ENCODE measurements at places on chromosomes 1 and 21. TPM values are rescaled to one million over a fixed set of nuclear protein-coding genes. Genes with fewer than 3 reads are reported as not detected.

DNA sequence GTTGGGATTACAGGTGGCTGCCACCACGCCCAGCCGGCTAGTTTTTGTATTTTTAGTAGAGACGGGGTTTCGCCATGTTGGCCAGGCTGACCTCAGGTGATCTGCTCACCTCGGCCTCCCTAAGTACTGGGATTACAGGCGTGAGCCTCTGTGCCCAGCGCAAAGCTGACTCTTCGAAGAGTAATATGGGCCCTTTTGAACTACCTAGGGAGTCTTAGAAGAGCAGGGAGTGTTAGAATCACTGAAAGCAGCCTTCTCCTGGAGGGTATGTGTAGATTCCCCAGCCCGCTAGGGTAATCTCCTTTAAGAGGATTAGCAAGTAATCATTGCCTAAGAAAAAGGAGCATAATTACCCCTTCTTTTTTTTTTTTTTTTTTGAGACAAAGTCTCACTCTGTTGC lies 6.5 kb upstream of the MAST2 start:
- H3K27me3 ChIP-seq: no peaks in the 10 kb centered on the region
- no peak for DNase-seq
- no peak overlapping the region for H3K27ac ChIP-seq
- no peak overlapping the region for H3K4me3 ChIP-seq
- no peaks in the 10 kb centered on the region for H3K4me1 ChIP-seq

- H3K27ac ChIP-seq: peak overlapping the region; percentile 8
- H3K27me3 ChIP-seq: no peaks in the 10 kb centered on the region
- H3K36me3 ChIP-seq: no peaks in the 10 kb centered on the region
These were observed 216.9 kb upstream of the SAMSN1 start for GRCh38 chr21:14762734-14763694.

GRCh38 chr1:1347663-1348419 lies 1.4 kb downstream of the DVL1 start:
- DNase-seq: peak; percentile 64
- H3K4me1 ChIP-seq: peaks cover 52% of the 10 kb centered on the region
- H3K27ac ChIP-seq: peak overlapping the region; percentile 75
- H3K36me3 ChIP-seq: peaks cover 8% of the 10 kb centered on the region

- no peaks in the 10 kb centered on the region for H3K4me1 ChIP-seq
- H3K27ac ChIP-seq: no peak overlapping the region
- DNase-seq: no peak
- H3K27me3 ChIP-seq: peaks cover 2% of the 10 kb centered on the region
- no peak overlapping the region for H3K4me3 ChIP-seq
These were observed 3.7 kb upstream of the PADI4 start for GRCh38 chr1:17304151-17304825.

DNA sequence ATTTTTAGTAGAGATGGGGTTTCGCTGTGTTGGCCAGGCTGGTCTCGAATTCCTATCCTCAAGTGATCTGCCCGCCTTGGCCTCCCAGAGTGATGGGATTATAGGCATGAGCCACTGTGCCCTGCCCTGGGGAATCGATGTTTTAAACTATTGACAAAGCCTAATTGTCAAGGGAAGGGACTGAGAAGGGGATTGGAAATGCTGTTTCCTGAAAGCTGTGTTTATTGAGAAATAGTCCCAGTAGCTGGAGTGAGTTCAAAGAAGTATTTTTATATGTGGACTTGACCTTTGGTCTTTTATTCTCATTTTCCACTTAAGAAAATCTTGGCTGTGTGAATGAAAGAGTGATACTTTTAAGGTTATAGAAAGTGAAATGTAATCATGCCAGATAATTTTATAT lies 47.5 kb downstream of the KIF1B start:
- no peak overlapping the region for H3K4me3 ChIP-seq
- DNase-seq: peak; percentile 41
- no peaks in the 10 kb centered on the region for H3K27me3 ChIP-seq
- H3K36me3 ChIP-seq: peaks cover 14% of the 10 kb centered on the region
- H3K27ac ChIP-seq: no peak overlapping the region
- H3K4me1 ChIP-seq: peaks cover 3% of the 10 kb centered on the region

- H3K27me3 ChIP-seq: no peaks in the 10 kb centered on the region
- H3K4me1 ChIP-seq: no peaks in the 10 kb centered on the region
- peaks cover 5% of the 10 kb centered on the region for H3K36me3 ChIP-seq
- H3K4me3 ChIP-seq: no peak overlapping the region
These were observed 299.9 kb downstream of the TM2D1 start for GRCh38 chr1:61425040-61425439.

GRCh38 chr1:213067352-213067751 lies 16.3 kb downstream of the RPS6KC1 start:
- no peaks in the 10 kb centered on the region for H3K4me1 ChIP-seq
- no peak overlapping the region for H3K4me3 ChIP-seq
- H3K27me3 ChIP-seq: no peaks in the 10 kb centered on the region
- no peak overlapping the region for H3K27ac ChIP-seq

GRCh38 chr1:9182784-9183257 lies 51.8 kb upstream of the H6PD start:
- no peaks in the 10 kb centered on the region for H3K36me3 ChIP-seq
- DNase-seq: peak; percentile 30
- H3K4me3 ChIP-seq: peak overlapping the region; percentile 43

DNA sequence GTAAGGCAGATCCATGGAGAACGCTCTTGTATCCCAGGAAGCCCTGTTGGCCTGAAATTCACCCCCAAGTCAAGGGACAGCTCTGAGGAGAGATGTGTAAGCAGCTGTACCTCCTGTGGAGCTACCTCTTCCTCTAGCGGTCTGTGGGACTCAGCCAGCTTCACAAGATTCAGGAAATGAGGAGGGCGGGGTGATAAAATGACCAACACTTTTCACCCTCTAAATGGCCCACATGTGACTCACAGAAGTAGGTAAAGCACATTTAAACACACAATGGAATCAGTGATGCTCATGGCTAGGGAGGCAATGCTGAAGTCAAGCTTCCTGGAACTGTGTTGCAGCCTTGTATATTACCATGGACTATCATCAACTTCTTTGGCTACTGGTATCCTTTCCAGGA lies at the start of gene SH2D1B:
SH2D1B (minus strand) TSS at position 135 of the 400 bp plus-strand sequence; CDS start at position 15, 120 bp downstream.
- no peaks in the 10 kb centered on the region for H3K4me1 ChIP-seq
- H3K4me3 ChIP-seq: no peak within 1 kb of the TSS
- DNase-seq: no peak
- no peak within 1 kb of the TSS for H3K27ac ChIP-seq
- H3K36me3 ChIP-seq: no peaks in the 10 kb centered on the region

GRCh38 chr1:16443975-16444770 lies 3.6 kb downstream of the NECAP2 start:
- H3K4me1 ChIP-seq: no peaks in the 10 kb centered on the region
- no peak overlapping the region for H3K4me3 ChIP-seq
- peaks cover 54% of the 10 kb centered on the region for H3K36me3 ChIP-seq
- no peaks in the 10 kb centered on the region for H3K27me3 ChIP-seq

DNA sequence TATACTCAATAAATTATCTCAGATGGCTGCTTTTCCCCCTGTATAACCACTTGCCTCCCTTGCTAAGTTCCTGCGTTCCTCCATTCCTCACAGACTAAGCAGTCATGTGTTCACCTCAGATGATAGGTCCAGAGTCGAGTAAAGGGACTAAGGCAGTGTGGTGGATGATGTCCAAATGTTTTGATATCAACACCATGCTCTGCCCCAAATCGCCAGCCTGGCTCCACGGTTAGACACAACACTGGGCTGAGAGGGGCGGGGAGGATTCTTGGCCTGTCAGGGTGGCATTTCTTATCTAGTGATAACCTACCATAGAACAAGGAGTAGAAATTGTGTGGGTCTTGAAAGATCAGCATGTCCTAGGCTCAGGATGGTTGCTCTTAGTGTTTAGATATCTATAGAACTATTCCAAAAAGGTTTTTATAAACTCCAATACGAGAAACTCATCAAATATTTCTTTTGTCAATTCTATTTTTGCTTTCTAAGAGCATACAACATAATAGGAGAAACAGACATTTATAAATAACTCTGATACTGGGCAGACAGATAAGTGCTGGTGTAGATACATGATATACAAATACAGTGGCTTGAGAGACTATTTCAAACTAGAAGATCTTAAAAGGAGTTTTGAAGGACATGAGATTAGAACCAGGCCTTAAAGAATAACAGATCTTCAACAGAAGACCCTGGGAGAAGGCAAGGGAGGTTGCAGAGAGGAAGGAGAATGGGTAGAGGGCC lies 21.5 kb downstream of the GJA5 start:
- no peak overlapping the region for H3K4me3 ChIP-seq
- no peak overlapping the region for H3K27ac ChIP-seq
- no peaks in the 10 kb centered on the region for H3K36me3 ChIP-seq
- DNase-seq: no peak
- H3K4me1 ChIP-seq: peaks cover 3% of the 10 kb centered on the region
- no peaks in the 10 kb centered on the region for H3K27me3 ChIP-seq

- no peaks in the 10 kb centered on the region for H3K27me3 ChIP-seq
- H3K36me3 ChIP-seq: peaks cover 19% of the 10 kb centered on the region
- no peaks in the 10 kb centered on the region for H3K4me1 ChIP-seq
- no peak for DNase-seq
- no peak overlapping the region for H3K4me3 ChIP-seq
These were observed 12.2 kb upstream of the FAM167B start for GRCh38 chr1:32234792-32235191.

- no peak overlapping the region for H3K4me3 ChIP-seq
- no peak for DNase-seq
- no peak overlapping the region for H3K27ac ChIP-seq
- no peaks in the 10 kb centered on the region for H3K36me3 ChIP-seq
- no peaks in the 10 kb centered on the region for H3K27me3 ChIP-seq
- no peaks in the 10 kb centered on the region for H3K4me1 ChIP-seq
These were observed 192.5 kb downstream of the FOXD2 start for GRCh38 chr1:47630346-47630745.

DNA sequence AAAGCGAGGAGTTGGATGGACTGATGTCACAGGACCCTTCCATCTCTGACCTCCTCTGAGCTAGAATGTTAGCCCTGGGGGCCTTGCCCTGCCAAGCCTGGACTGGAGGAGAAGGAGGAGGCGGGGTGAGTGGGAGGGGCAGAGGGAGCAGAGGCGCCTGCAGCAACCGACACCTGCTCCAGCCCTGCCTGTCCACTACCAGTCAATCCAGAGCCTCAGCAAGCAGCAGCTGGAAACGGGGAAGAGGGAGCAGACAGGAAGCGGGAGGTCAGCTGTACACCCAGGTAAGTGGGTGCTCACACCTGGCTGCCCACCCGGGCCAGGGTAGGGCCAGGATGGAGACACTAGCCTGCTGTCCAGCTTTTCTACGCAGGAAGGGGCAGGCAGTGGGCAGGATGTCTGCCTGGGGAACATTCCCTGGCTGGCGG lies at the start of gene IGFN1:
IGFN1 (plus strand) TSS at position 201 of the 428 bp plus-strand sequence. CDS start 2,470 bp downstream, outside the sequence.
- no peak within 1 kb of the TSS for H3K27ac ChIP-seq
- H3K36me3 ChIP-seq: no peaks in the 10 kb centered on the region
- H3K4me3 ChIP-seq: no peak within 1 kb of the TSS
- no peaks in the 10 kb centered on the region for H3K4me1 ChIP-seq

GRCh38 chr1:31701091-31701736 lies 2.6 kb downstream of the COL16A1 start:
- H3K4me1 ChIP-seq: peaks cover 50% of the 10 kb centered on the region
- DNase-seq: peak; percentile 99
- H3K27ac ChIP-seq: peak overlapping the region; percentile 95
- H3K27me3 ChIP-seq: peaks cover 4% of the 10 kb centered on the region

SMCP gene
- not detected for polyA plus RNA-seq

SPATA1 gene
- 4.5 TPM for polyA plus RNA-seq

INKA2 gene
- 4.2 TPM for polyA plus RNA-seq

Measured in large intestine (tissue), 12 donors.